ENCODE measurements at places on chromosomes 4 and X. TPM values are rescaled to one million over a fixed set of nuclear protein-coding genes. Genes with fewer than 3 reads are reported as not detected.

DNA sequence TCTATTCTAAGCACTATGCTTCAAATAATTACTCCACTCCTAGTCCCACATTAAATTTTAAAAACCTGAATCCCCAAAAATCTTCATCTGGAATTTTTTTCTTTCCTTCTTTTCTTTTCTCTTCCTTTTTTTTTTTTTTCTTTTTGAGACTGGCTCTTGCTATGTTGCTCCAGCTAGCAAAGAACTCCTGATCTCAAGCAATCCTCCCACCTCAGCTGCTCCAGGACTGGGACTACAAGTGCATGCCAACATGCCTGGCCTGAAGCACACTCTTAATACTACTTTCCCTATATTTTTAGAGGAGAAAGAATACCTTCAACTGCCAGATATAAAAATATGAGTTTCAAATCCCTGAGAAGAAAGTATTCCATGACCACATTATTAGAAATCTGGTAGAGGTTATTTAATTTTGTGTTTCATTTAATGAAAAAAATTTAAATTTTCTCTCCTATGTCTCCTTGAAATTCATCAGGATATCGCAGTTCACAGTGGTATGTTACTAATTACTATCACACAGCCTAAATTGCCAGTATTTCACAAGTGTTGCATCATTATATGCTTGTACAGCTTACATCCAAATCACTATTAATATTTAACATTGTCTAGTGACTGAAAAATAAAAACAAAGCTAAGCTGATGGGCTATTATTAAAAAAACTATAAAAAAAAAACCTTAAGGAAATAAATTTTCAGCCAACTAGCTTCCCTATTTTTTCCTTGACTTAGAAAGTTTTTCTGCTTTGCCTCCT, 227.8 kb downstream of the NAF1 start:
- no peak for DNase-seq

GRCh38 chr4:151563194-151563593, 154.2 kb downstream of the FHIP1A start:
- DNase-seq: peak; percentile 79

DNA sequence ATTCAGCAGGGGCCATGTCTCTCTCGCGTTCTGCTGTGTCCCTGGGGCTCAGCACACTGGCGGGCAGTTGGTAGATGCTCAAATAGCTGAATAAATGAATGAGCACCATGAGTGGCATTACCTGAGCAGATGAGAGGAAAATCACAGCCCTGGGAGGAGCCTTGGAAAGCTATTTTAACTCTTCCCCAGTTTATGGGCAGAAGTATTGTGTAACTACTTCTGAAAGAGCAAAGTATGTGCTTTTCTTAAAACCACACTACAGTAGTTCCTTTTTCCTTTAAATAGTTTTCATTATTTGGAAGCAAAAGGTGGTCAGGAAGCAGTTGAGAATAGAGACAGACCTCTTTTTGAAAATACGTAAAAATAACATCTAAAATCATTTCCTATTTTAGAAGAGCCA, 3.0 kb upstream of the PLAC1 start:
- no peak for DNase-seq

GRCh38 chr4:140252141-140252741, 98.3 kb upstream of the MAML3 start:
- DNase-seq: no peak

DNA sequence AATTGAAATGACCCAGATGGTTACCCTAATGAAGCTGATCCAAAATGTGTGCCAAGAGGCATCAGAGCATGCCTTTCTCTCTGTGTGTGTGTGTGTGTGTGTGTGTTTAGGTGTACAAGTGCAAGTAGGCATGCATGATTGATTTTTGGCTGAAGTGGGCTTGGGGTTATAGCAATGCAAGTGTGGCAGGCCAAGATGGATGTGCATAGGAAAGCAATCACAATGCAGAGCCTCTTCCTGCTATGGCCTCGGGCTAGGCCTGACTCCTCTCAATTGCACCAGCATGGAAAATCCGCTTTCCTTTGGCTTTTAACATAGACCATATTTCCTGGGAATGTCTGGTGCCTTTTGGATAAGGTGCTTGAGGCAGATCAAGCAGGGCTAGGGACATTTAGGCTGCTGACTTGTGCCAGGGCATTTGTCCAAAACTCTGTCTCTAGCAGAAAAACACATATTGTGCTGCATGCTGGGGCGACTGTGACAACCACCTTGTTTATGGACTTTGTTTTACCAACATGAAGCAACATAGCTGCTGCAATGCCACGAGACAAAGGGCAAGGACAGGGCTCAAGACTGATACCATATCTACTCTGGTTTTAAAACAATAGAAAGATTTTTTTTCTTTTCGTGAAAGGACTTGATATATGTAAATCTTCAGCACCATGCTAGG, 395.7 kb downstream of the RAPGEF2 start:
- no peak for DNase-seq

DNA sequence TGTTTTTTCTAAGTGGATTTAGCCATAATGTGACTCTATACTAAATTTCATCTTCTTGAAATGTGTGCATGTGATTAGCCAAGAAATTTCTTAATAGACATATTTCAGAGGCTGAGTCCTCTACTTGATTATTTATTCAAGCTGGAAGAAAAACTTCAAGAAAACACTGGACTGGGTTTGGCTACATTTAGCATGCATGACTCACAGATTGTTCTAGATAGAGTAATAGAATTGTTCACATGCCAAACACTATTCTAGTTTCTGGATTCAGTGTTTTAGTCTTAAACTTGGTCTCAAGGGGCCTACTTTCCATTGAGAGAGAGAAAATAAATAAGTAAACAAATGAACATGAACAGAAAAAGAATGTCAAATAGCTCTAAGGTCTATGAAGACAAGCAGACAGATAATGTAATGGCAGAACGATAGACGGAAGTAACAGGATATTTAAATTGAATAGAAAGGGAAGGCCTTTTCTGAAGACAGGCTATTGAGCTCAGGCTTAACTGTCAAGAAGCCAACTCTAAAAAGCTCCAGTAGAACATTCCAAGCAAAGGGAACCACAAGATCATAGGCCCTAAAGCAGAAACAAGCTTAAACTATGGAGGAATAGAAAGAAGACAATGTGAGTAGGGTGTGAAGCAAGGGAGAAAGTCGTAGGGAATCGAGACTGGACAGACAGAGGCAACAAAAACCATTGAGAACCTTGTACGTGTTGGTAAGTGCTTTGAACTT, 104.6 kb downstream of the TMEM144 start:
- DNase-seq: peak; percentile 90

DNA sequence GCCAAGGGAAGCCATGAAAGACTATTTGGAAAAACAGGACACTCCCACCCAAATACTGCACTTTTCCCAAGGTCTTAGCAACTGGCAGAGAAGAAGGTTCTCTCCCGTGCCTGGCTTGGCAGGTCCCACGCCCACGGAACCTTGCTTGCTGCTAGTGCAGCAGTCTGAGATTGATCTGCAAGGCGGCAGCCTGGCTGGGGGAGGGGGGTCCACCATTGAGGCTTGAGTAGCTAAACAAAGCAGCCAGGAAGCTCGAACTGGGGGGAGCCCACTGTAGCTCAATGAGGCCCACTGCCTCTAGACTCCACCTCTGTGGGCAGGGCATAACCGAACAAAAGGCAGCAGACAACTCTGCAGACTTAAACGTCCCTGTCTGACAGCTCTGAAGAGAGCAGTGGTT, 91.3 kb upstream of the TRPC5OS start:
- DNase-seq: no peak

- peak; percentile 24 for DNase-seq
Measured at GRCh38 chr4:146522869-146523205, 1.1 kb upstream of the SLC10A7 start.

- no peak for DNase-seq
Measured at GRCh38 chr4:142550965-142551364, 295.1 kb downstream of the INPP4B start.

DNA sequence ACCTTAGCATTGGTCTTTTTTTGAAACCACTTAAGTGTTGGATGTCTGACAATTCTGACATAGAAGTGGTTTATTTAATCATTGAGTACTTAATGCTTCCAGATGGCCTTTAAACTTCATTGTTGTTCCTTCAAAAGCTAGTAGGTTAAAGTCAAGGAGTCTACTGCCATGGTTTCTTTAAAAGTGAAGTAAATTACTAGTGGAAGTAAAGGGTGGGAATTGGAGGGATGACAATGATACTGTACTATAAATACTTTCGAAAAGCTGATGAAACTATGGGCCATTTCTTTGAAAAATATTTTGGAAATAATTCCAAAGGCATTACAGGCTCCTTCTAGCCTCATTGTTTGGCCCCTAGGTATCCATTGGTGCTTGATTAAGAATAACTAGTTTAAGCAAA, 51.9 kb downstream of the ATP10D start:
- DNase-seq: no peak

SLC9A7 gene
- 29.3 TPM for total RNA-seq

GAGE13 gene
- not detected for total RNA-seq

GABRB1 gene
- total RNA-seq: not detected

Data from MCF 10A (cell line).